NCI-H748 treated with DMSO at 0.1 percent for 48 hours (cell line): ENCODE measurements at places on chromosomes 12 and 14.

GRCh38 chr12:64506955-64507354, 55.0 kb downstream of the TBK1 start:
- no peak for DNase-seq

DNA sequence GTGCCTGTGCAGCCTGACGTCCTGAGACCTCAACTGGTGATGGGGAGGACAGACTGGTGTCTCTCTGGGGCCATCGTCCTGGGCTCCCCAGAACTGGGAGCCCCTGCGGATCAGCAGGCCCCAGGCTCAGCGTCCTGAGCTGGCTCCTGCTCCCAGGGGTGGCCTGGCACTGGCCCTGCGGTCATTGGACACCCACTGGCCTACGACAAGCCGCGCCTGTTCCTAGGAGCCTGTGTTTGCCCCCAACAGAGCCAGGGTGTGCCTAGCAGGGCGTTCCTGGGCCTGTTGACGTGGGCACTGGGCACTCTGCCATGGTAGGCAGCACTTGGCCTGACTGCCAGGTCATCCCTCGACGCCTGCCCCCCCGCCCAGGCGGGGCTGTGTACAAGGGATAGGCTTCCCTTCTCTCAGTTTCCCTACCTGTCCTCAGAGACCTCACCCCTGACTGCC, 8.4 kb downstream of the ADSS1 start:
- DNase-seq = no peak

GRCh38 chr12:75130811-75131210, 78.8 kb downstream of the KCNC2 start:
- no peak for DNase-seq

DNA sequence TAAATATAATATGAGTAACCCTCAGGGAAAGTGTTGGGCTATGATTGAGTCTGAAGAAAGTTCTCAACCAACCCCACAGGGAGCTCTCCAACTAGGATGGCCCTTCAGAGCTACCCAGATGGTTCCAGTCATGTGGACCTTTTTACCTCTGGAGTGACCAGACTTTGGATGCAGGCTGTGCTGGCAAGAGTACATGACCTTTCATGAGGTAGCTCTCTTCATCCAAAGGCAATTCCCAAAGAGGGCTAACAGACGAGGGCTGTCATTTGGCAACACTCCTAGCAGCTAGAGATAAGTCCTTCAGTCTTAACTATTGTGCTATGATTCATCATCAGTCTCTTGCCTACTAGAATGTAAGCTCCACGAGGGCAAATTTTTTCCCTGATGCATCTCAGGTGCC, 75.4 kb downstream of the DUSP6 start:
- no peak for DNase-seq

- no peak for DNase-seq
Measured at GRCh38 chr14:85558505-85558904, 28.6 kb downstream of the FLRT2 start.

GRCh38 chr14:100142073-100143040, 17.1 kb downstream of the DEGS2 start:
- DNase-seq = no peak

DNA sequence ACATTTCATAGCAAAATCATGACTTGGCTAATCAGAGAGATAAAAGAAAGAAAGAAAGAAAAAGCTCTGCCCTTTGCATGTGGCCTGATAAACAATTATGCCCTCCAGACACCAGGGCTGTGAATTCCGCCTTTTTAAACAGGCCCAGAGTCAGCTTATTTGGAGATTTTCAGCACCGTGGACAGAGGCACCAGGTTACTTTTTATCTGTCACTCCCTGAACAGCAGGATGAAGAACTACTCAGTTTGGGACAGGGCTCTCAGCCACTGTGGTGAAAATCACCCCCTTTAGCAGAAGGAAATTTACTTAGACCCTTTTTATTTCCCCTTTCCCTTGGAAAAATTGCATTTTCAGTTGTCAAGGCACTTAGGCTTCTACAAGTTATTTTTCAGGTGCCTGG, 359.9 kb downstream of the NRXN3 start:
- no peak for DNase-seq

- no peak for DNase-seq
Measured at GRCh38 chr12:27802511-27802910, 22.5 kb upstream of the MANSC4 start.

DNA sequence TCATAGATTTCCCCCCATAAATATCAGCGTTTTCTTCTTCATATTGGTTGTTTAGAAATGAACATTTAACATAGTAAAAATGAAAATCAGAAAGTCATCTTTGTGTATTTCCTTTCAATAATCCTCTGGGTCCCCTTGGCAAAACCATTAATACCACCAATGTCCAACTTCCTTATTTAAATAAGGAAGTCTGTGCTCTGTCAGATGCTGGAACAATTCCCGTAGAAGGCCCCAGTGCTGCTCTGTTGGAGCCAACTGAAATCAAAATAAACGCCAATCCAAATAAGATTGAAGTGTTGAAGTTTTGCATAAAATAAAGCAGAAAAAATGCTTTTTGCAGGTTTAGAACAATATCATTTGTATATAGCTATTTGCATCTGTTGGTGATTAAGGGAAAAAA, 93.1 kb downstream of the PPM1H start:
- no peak for DNase-seq

- no peak for DNase-seq
Measured at GRCh38 chr14:104521816-104522745, 57.5 kb upstream of the C14orf180 start.

DNA sequence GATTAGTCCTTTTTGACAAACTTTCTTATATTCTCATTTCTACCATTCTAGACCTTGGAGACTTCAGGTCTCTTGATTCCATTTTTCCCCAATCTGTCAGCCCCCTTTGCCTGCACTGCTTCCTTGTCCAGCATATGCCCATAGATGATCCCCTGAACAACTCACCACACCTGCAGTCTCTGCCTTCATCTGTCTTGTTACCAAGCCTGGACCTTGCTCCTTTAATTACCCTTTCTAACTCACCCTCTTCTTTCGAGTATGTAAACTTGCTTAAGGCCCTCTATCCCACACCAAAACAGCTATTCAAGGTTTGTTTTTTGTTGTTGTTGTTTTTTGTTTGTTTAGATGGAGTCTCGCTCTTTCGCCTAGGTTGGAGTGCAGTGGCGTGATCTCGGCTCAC, 9.6 kb downstream of the COX14 start:
- DNase-seq = no peak

DNA sequence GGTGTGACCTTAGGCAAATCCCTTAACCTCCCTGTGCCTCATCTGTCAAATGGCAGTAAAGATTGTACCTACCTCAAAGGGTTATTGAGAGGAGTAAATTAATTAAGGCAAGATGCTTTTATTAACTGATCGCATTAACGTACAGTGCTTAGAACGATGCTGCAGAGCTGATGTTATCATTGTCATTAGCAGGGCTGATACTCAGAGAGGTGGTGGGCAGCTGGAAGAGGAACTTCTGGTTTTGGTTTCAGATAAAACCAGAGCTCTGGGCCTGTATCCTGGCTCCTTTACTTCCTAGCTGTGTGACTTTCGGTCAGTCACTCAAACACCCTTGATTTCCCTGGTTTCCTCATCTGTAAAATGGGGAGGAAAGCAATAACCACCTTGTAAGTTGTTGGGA, 55.1 kb downstream of the CALM1 start:
- DNase-seq = no peak

DNA sequence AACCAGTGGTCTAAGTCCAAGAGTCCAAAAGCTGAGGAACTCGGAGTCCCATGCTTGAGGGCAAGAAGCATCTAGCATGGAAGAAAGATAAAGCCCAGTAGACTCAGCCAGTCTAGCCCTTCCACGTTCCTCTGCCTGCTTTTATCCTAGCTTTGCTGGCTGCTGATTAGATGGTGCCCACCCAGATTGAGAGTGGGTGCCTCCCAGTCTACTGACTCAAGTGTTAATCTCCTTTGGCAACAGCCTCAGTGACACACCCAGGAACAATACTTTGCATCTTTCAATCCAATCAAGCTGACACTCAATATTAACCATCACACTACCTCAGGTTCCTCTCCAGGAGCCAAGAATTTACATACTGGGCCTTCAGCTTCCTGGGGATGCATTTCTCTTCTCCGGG, 476.1 kb downstream of the FUT8 start:
- no peak for DNase-seq

GRCh38 chr12:13171921-13172859, 24.3 kb upstream of the EMP1 start:
- no peak for DNase-seq

- DNase-seq = peak; percentile 48
Measured at GRCh38 chr14:51860825-51861499, 550 bp downstream of the GNG2 start.

DNA sequence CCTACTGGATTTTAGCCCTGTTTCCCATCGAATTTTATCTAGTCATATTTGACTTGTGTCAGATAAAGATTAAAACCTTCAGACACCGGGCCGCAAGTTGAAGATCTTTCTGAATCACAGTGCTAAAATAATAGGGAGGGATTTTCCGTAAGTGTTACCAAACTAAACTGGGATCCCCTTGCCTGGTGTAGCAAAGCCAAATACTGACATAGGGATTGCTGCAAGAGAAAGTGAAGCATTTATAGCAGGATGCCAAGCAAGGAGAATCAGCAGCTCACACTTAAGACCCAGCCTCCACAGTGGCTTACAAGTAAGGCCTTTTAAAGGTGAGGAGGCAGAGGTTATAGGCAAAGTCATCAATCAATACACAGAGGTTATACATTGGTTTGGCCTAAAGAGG, 147.4 kb downstream of the AKAP6 start:
- DNase-seq = no peak

DNA sequence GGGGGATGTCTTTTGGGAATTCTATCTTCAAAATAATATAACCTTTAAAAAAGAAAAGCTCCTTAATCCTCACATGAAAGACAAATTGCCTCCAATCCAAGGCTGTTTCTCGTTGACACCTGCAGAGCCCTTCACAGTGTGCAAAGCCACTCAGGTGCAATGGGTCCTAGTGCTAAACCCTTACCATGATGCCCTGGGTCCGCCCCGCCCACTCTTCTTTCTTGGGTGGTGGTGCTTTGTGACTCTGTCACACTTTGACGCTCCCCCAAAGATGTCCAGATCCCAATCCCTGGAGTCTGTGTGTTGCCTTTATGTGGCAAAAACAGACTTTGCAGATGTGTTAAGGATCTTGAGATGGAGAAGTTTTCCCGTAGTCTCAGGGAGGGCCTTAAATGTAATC, 29.7 kb downstream of the CLMN start:
- DNase-seq = no peak

GRCh38 chr12:106767206-106767605, 7.3 kb upstream of the RIC8B start:
- DNase-seq = no peak

DNA sequence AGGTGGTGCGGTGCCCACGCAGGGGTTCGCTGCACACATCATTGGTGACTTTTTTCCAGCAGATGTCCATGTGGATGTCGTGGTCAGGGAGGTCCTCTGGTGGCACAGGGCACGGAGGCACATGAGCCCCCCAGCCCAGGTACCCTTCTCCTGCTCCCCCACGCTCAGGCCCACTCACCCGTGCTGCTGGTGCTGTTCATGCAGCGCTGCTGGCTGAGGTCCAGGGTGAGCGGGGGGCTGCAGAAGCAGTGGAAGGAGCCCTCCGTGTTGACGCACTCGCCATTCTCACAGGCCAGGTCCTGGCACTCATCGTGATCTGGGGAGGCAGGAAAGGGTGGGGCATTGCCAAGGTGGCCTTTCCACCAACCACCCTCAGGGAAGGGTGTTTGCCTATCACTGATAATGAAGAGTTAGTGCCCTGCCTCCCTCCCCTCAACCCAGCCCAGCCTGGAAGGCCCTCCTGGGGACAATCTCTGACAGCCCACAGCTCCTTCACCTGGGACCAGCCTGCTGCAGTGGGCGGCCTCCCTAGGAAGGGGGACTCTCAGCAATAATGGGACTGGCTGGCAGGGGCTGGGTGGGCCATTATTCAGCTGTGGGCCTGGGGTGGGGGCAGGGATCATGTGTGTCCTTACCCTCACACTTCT, 9.8 kb downstream of the ISCA2 start:
- no peak for DNase-seq

GRCh38 chr12:11705010-11705409, 55.5 kb downstream of the ETV6 start:
- DNase-seq = no peak

DNA sequence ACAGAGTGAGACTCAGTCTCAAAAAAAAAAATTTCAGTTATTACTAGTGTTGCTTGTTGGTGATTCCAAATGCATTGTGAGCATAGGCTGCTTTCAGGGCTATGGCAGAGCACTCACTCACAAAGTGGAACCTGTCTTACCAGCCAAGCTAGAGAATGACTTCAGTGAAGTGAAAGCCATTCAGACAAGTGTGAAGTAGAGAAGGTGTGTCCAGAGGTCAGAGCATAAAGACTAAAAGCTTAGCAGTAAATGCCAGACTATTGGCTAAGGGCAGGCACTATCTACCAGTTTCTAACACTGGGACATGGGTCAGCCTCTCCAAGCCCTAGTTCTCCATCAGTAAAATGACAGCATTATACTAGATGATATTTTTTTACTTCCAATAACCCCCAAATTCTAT, 12.7 kb downstream of the PPP1R36 start:
- no peak for DNase-seq

GRCh38 chr12:113298861-113299545, 35.9 kb downstream of the SLC8B1 start:
- no peak for DNase-seq

- no peak for DNase-seq
Measured at GRCh38 chr12:71958056-71958455, 19.4 kb downstream of the TPH2 start.

GRCh38 chr12:123389560-123390351, 5.8 kb downstream of the KMT5A start:
- DNase-seq = no peak

GRCh38 chr12:69440016-69440415, 30.2 kb upstream of the FRS2 start:
- no peak for DNase-seq
